RWPE1 (cell line): ENCODE measurements at places on chromosomes 1 and 21.

DNA sequence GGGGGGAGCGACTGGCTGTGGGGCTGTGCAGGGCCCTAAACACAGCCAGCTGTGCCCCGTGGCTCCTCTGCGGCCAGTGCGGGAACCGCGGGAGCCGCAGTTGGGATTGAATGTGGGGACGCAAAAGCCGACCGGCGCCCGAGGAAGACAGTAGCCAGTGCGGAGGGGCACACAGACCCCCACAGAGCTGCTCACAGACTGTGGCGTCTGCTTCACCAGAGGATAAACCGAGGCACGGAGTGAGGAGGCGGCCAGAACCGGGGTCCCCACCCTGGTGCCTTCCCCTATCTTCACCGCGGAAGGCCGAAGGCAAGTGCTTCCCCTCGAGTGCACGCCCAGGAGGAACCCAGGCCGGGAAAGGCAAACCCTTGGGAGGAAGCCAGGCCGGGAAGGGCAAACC, 8.7 kb upstream of the TMEM52 start:
- DNase-seq: no peak

DNA sequence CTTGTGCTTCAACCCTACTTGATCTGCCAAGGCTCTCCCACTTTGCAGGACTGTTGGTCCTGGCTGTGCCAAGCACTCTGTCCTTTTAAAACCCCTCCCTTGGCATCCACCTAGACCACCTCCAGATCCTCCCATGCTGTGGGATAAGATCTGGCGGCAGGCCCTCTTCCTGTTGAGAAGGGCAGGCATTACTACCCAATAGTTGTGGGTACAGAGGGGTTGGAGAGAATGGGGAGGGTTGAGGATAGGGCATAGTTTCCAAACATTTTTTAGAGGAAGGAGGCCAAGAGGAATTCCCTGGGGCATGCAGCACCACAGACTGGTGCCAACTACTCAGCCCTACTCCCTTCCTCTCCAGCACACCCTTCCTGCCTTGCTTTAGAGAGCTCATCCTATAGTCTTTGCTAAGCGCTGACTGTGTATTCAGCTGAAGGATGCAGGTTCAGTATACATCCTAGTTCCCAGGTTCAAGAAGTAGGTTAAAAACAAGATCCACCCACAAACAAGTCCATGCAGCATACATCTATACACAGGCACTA, 70.7 kb downstream of the TRABD2B start:
- DNase-seq: no peak

DNA sequence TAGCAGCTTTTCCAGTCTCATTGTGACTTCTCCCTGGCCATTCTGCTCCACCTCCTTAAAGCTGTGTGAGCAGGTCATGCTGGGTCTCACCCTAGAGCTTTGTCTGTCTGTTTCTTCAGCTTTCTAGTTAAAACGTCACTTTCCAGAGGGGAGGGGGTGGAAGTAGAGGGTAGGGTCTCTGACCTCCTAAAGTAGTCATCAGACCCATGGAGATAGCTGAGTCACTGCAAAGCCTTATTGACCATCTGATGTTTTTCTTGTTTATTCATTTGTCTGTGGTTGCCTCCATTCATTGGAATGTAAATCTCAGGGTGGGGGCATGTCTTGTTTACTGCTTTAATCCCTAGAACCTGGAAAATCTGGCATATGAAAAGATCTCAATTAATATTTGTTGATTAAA, 52.7 kb downstream of the ELF3 start:
- DNase-seq: no peak

- no peak for DNase-seq
These were observed 396.1 kb upstream of the PLXNA2 start for GRCh38 chr1:208640295-208640694.

DNA sequence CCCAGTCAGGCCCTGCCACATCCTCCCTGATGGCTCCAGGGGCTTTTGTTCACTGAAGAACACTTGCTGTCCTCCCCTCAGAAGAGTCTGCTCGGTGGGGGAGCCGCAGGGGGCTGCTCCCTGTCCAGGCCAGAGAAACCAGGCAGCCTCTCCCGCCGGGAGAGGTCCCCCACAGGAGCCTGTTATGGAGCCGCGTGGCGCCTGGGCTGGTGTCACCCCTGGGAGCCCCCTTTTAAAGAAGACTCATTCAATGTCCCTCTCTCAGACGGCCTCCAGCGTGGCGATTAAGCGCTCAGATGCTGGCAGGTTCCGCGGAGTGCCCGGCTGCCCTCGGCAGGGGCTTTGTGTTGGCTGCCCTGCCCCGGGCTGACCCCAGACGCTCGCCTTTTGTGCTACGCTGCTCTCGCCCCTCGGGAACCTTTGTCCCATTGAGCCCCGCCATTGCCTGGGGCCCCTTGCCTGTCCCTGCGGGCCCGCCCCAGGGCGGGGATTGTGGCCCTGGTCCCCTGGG, 43.1 kb downstream of the SKI start:
- DNase-seq: no peak

DNA sequence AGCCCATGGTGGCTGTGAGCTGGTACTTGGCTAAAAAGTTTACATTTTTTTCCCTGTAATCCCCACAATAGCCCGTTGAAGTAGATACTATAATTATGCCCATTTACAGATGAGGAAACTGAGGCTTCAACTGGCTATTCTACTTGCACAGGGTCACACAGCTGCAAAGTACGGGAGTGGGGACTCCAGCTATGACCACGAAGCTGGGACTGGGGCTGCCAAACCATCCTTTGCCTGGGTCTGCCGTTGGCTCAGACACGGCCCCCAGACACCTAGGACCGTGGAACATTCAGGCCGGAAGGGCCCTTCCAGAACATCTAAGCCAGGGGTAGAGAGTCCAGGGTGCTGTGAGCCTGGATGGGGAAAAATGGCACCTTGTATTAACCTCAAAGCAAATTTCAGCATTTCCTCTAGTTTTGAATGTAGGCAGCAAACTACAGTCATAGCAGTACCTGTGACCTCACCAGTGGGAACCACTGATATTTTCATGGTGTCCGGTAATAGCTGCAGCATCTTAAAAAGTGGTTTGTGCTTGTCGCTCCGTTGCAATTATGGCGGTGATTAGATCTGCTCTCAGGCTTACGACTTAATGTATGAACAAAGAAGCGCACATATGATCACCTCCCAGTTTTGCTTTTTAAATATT, 4.3 kb downstream of the TP73 start:
- DNase-seq: no peak

DNA sequence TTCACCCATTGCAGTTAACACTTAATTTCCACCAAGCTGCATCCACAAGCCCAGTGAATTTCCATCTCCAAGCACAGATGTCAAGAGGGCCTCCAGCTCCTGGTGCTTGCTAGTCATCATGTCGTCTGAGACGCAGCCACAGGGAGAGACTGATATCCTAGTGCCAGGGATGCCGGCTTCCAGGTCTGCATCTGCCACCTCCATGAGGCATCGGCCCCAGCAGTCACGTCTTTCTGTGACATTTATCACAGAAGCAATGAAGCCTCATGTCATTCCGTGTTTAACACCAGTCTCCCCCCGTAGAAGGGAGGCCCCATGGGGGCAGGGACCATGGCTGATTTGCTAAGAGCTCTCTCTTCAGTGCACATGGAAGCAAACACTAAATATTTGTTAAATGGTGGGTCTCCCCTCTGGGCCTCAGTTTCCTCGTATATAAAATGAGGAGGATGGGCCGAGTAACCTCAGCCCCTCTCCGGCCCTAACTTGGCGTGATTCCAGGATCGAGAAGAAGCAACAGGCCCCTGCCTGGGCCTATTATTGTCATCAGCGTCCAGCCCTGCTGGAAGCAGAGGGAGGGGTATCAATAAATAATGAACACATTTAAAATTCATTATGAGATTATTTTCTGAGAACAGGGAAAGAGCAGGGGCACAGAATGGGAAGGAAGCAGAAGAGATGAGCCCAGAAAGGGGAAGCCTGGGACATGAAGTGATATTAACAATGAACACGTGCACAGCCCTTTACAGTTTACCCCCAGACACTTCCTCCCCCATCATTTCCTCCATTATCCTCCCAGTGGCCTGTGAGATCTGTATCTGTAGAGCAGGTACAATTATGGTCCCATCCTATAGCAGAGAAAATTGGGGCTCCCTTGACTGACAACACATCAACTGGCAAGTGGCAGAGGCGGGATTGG, 837 bp upstream of the C1QB start:
- no peak for DNase-seq

DNA sequence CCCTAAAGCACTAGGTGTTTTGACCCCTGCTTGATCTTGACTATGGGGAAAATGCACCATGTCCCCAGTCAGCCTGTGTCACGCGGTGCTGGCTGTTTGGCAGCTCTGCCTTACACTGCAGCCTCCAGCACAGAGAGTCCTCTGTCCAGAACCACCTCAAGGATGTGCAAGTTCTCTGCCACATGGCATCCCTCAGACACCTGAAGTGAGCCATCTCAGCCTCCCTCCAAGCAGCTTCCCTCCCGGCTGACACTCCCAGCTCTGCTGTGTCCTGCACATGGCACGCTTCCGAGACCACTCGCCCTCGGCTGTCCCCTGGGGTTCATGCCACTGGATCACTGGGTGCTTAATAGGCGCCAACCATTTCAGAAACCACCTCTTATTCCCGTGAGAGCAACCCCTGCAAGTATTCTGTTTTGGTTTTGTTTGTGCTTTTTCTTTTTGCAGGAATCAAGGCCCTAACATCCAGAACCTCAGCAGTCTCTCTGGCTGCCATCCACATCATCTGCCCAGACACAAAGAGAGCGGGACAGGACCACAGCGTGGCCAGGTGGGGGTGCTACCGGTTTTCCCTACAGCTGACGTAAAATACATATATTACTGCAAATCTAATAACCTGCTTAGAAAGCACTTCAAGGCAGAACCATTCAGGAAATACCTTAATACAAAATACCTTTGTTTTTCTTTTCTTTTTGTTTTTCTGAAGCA, 45.7 kb downstream of the CAPZB start:
- DNase-seq: no peak

DNA sequence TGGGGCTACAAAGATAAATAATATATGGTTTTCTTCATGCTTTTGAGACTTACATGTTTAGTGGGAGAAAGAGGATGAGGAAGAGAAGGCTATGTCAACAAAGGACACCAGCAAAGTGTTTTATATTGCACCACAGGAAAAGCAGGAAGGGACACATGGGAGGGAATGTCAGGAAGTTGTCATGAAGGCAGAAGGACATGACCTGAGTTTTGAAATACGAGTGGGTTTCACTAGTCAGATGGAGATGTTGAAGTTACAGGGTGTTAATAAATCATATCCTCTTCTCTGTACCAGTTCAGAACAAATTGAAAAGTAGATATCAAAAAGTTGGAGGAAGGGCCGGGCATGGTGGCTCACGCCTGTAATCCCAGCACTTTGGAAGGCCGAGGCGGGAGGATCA, 18.2 kb upstream of the AGO1 start:
- DNase-seq: no peak

GRCh38 chr1:12153181-12153785, 13.5 kb upstream of the TNFRSF1B start:
- no peak for DNase-seq

DNA sequence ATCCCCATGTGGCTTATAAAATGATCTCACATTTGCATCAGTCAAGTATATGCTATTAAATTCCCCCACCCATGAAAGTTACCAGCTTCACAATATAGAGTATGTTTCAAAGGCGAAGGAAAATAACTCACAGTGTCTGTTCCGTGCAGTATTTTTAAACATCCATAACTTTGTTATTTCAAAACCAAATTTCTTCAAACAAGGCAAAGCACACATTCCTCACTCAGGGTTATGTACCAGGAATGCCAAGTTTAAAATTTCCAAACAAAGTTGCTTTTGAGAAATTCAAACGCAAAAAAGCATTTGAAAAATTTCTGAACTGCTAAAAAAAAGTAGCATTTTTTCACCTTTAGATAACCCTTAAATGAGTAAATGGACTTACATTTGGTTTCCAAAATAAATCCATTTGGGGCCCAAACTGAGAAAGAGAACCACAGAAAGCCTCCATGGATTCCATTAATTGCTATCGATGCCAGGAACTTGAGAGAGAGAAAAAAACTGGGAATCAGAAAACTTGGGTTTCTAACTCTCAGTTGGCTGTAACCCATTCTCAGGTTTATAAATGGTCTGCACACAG, 149.5 kb downstream of the SLC30A10 start:
- DNase-seq: no peak

GRCh38 chr1:166073489-166073888, 93.3 kb downstream of the FAM78B start:
- no peak for DNase-seq

DNA sequence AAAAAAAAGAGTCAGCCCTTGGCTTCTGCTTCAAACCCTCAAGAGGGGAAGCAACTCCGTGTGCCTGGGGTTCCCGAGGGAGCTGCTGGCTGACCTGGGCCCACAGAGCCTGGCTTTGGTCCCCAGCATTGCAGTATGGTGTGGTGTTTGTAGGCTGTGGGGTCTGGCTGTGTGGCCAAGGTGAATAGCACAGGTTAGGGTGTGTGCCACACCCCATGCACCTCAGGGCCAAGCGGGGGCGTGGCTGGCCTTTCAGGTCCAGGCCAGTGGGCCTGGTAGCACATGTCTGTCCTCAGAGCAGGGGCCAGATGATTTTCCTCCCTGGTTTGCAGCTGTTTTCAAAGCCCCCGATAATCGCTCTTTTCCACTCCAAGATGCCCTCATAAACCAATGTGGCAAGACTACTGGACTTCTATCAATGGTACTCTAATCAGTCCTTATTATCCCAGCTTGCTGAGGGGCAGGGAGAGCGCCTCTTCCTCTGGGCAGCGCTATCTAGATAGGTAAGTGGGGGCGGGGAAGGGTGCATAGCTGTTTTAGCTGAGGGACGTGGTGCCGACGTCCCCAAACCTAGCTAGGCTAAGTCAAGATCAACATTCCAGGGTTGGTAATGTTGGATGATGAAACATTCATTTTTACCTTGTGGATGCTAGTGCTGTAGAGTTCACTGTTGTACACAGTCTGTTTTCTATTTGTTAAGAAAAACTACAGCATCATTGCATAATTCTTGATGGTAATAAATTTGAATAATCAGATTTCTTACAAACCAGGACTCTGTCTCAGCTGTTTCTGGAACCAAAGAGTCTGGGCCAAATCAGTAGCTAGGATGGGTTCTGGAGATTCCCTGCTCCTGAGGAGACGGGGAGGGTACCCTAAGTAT, 26.8 kb upstream of the KDM4A start:
- no peak for DNase-seq

GRCh38 chr1:110816945-110817344, 56.0 kb upstream of the CD53 start:
- DNase-seq: no peak

DNA sequence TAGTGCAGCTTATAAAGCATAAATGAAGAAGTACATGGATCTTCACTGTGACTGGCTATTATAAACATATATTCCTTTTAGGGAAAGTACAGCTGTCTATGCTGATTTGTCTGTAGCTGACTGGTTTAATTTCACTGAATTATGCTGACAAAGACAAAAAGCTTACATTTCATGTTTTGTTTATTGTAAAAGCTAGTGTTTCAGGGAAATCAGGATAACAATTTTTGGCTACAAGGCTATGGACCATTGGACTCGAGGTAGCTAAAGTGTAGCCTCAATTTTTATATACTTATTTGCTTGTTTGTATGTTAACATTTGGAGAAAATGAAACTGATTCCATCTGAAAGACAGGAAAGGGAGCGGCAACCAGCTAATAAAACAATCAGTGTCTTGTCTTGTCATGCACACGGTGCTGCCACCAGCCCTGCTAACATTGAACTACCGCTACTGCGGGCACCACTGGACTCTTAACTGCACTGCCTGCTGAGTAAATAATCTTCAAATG, 480.2 kb downstream of the COL11A1 start:
- DNase-seq: peak; percentile 4
